ENCODE measurements at places on chromosomes 12 and 14.

DNA sequence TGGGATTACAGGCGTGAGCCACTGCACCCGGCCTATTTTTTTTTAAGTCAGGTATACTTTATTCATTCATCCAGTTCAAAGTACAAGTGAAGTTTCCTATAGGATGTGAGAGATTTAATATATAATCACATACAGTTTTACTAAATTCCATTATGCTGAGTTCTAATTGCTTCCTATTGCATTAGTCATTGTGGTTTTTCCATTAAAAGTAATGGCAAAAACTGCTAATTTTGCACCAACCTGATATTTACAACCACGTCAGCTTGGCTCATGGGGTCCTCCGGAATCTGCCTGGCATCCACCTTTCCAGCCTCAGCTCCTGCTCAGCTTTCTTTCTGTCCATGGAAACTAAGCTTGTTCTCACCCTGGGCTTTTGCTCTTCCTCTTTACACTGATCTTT is 67.0 kb upstream of the CSRP2 start:
- no peak for DNase-seq

DNA sequence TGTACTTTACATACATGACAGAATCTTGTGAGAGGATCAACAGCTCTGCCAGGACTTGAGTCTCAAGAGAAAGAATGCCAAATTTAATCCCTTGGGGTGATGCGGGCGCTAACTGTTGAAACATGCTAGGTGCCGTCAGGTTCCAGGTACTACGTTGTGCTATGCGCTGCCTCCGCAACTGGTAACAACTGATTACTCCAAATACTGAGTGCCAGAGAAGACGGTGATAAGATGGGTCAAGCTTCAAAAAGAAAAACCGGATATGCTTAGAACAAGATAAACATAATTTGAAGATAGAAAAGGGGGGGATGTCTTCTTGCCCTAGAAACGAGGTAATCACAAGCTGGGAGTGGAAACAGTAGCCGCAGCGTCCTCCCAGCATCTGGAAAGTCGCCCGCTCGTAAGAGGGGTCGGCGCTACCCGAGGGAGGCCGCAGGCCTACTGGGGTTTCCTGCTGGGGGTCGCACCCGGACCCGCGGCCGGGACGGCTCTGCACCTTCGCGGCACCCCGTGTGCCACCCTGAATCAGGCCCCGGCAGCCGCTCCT is 678 bp downstream of the ZBTB25 start:
- peak; percentile 46 for DNase-seq

- no peak for DNase-seq
Observed at GRCh38 chr12:43105426-43105981, 446.5 kb downstream of the ADAMTS20 start.

DNA sequence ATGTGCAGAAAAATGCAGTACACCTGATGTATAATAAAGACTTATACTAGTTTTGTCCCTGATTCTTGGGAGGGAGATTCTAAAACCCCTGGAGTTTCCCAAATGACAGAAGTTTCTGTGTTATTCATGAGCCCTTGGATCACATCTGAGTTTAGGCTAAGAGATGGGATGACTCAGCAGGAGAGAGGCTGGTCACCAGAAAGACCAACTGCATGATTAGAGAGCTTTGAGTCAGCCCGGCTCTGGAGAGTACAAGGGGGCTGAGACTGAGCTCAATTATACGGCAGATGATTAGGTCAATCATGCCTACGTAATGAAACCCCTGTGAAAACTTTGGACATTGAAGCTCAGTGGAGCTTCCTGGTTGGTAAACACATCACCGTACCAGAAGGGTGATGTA is 174.2 kb downstream of the SSPN start:
- DNase-seq: no peak
